ELR (cell line): ENCODE measurements at places on chromosomes 4 and X.

- DNase-seq = peak; percentile 92
Observed at GRCh38 chr4:10116569-10117358, at the start of gene WDR1. WDR1 (minus strand) TSS chr4:10116799; CDS start chr4:10116666, 133 bp downstream.

GRCh38 chrX:129679901-129680300 lies 25.1 kb upstream of the APLN start:
- DNase-seq = peak; percentile 57

GRCh38 chr4:52939739-52940138 lies 77.6 kb downstream of the RASL11B start:
- no peak for DNase-seq

DNA sequence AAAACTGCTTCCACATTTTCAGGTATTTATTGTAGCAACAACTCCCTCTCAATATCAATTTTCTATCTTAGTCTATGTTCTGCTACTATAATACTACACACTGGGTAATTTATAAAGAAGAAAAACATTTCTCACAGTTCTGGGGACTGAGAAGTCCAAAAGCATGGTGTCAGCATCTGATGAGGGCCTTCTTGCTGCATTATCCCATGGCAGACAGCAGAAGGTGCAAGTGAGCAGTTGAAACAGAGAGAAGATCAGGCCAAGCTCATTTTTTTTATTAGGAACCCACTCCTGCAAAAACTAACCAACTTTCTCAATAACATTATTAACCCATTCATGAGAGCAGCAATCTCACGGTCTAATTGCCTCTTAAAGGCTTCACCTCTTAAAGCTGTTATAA lies 376.0 kb downstream of the RAB28 start:
- DNase-seq = no peak

DNA sequence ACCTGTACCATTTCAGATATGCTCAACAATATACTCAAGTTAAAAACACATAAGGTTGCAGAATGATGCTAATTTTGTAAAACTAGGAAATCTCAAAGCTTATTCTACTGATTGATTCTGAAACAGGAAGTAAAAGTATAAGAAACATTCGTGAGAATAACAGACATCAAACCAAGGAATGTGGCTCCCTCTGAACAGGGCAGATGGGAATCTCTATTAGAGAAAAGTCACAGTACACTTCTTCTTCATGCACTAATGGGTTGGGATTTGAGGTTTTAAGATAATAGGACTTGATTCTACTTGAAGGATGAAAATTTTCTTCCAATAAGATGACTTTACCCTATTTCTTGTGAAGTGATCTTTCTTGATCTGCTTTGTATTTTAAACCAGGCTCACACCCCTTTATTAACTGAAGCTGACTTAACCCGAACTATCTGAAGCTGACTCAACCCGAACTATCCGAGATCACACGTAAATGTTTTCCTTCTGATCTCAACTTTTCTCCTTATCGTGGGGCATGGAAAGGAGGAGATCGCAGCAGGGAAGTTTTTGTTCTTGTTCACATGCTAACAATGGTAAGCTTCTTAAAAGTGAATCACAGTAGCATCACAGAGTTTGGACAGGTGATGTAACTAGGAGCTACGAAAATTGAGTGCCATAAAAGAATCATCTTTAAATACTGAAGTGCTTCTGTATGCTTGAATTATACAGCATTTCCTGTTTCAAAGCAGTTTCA lies 363.1 kb upstream of the ZFP42 start:
- DNase-seq = no peak

GRCh38 chrX:72254816-72255215 lies 16.0 kb upstream of the ERCC6L start:
- DNase-seq = no peak

DNA sequence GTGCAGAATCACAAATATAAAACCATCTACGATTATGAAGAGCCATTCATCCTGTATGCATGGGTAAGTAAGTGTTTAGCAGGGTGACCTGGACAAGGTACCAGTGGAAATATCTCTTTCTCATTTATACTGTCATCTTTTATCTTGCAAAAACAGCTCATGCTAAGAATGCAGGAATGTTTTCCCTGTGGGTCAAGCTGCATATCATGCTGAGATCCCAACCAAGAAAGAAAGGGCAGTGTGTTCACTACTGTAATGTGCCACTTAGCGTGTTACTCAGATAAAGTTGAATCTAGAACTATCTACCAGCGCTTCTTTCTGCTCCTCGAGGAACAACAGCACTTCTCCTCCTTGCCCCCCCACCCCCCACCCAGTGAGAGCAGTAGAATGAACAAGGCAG lies 212.7 kb upstream of the TBL1X start:
- DNase-seq = no peak

GRCh38 chr4:40559585-40560465 lies 69.8 kb downstream of the RBM47 start:
- no peak for DNase-seq

DNA sequence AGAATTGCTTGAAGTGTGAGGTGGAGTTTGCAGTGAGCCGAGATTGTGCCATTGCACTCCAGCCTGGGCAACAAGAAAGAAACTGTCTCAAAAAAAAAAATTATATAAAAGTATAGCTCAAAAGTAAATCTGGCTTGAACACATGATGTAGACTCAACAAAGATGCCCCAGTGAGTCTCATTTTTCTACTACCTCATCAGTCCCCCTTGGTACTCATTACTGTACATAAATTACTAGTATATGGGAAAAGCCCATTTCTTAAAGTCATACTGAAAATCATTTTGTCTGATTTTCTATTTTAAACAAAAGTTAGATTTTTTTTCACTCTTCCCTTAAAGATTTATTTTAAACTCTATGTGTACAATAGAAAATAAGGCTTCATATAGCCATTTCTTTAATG lies 39.2 kb downstream of the FAM241A start:
- no peak for DNase-seq

- no peak for DNase-seq
Observed at GRCh38 chrX:100478714-100479306, 68.7 kb upstream of the PCDH19 start.

DNA sequence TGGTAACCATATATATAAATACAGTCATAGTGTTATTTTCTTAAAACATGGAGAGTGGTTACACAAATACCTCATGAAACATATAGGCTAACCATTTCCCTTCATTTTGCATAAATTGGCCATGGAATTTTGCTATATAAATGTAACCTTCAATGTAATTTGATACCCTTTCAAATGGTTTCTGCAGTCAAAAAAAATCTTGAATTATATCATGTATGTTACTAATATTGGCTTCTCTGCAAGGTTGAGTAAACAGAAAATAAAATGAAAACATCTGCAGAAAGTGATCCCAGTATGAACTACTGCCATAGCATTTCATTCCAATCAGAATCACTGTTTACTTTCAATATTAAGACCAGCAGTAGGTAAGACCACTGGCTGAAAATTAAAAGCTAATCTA lies 1165.9 kb upstream of the TENM3 start:
- DNase-seq = no peak

DNA sequence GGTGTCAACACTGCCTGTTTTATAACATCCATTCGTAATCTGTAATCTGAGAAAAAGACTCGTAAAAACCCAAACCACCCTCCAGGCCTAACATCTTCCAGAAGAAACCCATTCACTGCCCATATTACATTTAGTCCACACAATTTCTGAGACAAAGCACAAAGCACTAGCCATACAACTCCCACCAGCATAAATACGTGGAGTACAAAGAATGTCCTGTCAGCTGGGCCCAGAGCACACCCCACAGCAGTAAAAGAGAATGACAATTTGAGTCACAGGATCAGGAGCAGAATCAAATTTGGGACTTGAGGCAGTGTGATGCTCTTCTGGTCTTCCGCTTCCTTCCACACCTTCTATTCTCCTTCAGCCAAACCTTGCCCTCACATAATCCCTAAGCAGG lies 6.8 kb downstream of the MECP2 start:
- no peak for DNase-seq

DNA sequence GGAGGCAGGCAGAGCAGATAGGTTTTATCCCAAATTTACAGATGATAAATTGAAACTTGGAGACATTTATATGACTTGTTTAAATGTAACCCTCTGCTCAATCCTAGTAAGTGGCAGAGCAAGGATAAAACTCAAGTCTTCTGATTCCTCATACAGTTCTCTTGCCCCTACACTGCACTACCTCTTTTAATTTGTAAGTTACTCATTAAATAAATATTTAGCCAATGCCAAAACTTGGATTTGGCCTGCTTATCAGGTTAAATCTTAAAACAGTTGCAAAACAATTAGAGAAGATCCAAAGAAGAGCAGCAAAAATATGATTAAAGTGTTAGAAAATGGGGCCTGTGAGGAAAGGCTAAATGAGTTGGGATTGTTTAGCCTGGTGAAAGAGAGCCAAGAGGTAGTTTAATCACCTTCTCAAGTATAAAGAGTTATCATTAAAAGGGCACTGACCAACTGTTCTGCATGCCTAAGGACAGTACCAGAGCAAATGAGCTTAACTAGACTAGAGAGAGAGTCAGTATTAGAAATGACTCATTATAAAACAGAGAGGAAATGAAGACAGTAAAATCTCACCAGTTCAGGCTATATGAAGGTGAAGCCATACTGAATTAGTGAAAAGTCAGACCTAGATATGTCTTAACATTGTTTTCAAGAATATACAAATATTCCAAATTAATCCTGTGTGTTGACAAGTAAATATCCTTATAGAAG lies 146.3 kb downstream of the GRIA3 start:
- no peak for DNase-seq

GRCh38 chr4:6892190-6892908 lies 17.3 kb upstream of the TBC1D14 start:
- peak; percentile 57 for DNase-seq

DNA sequence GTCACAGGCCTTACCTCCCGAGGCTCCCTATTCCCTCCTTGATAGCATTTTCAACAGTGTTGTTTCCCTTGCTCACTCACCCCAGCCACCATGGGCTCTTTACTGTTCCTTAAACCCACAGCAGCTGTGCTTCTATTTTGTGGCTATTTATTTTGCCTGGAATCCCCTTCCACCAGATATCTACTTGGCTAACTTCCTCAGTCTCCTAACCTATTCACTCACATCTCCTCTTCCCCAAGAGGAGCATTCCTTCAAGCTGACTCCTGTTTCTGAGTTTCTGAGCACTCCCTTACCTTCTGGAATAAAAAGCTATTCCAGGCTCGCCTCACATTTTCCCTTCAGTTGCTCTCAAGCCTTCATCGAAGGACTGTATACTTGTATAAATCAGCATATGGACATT lies 50.5 kb downstream of the CXCL1 start:
- peak; percentile 22 for DNase-seq

GRCh38 chrX:151225843-151226242 lies 49.5 kb downstream of the GPR50 start:
- peak; percentile 23 for DNase-seq

DNA sequence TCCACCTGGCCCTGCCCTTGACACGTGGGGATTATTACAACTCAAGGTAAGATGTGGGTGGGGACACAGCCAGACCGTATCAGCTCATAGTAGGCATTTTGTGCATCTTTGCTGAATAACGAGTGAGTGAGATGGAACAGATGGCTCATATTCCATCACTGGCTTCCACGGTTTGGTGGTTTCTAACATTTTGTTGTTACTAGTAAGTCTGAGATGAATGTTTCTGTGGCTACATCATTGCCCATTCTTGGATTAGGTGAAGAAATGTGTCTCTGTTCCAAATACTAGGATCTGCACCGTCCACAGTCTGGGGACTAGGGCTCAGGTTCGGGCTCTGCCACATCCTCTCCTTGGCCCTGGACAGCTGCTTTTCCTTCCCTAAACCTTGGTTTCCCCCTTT lies 3.6 kb downstream of the ABLIM2 start:
- no peak for DNase-seq

DNA sequence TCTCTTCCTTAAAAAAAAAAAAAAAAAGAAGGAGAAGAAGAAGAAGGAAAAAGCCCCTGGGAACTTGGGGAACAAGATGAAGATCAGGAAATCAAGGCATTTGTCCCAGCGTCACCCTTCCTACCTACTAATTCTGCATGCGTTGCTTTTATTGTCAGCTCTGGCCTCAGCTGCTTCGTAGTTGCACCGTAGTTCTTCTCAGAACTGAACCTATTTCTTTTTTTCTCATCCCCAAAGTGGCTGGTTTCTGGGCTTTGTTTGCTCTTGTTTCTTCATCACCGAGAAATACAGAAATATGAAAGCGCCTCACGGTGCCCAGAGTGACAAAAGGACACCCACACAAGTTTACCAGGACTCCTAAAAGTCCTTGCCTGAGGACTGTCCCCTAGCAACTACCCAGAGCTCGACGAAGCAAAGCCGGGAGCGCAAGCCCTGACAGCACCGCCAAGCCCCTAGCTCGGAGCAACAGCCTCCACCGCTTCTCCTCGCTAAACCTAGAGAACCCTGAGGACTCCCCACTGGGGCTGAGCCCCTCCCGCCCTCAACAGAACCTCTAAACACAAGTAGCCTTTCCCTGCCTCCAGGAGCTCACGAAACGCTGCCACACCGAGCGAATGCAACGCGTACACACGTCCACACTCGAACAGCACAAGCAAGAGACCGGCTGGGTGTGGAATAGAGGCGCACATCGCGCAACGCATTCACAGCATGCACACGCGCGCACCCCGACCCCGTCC lies 710 bp downstream of the PRKG2 start:
- no peak for DNase-seq

DNA sequence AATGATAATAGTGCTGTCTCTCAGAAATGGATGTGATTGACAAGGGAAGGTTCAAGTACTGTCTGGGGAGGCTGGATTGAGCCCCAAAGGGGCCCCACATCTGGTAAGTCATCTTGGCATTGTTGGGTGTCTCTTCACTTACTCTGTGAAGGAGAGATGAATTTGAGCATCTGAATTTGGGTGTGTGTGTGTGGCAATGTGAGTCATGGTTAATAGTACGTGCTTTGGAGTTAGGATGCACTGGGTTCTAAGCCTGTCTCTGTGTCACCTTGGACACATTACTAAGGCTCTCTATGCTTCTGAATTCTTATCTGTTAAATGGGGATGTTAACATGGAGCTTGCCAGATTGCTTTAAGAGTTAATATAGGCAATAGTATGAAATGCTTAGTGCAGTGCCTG lies 80.4 kb downstream of the FRAS1 start:
- DNase-seq = no peak

GRCh38 chr4:38463268-38463958 lies 200.6 kb upstream of the KLF3 start:
- no peak for DNase-seq

GRCh38 chrX:107742700-107743191 lies 32.8 kb downstream of the TSC22D3 start:
- no peak for DNase-seq

- no peak for DNase-seq
Observed at GRCh38 chr4:147492306-147492705, 11.4 kb downstream of the EDNRA start.

- DNase-seq = no peak
Observed at GRCh38 chr4:185889585-185889984, 77.6 kb upstream of the SORBS2 start.

- DNase-seq = peak; percentile 4
Observed at GRCh38 chrX:29172880-29173279, 585.6 kb downstream of the IL1RAPL1 start.

GRCh38 chrX:1491851-1492349 lies 39.2 kb upstream of the ASMTL start:
- DNase-seq = peak; percentile 50

- DNase-seq = no peak
Observed at GRCh38 chr4:25427871-25428270, 50.8 kb downstream of the ANAPC4 start.

- no peak for DNase-seq
Observed at GRCh38 chrX:17546356-17546755, 171.4 kb downstream of the NHS start.

GRCh38 chrX:53288189-53288588 lies 6.8 kb upstream of the IQSEC2 start:
- no peak for DNase-seq

GRCh38 chr4:17758485-17758884 lies 22.9 kb downstream of the FAM184B start:
- DNase-seq = no peak

- DNase-seq = no peak
Observed at GRCh38 chr4:13498469-13498868, 14.3 kb upstream of the RAB28 start.
